ENCODE measurements at places on chromosomes 4 and X. TPM values are rescaled to one million over a fixed set of nuclear protein-coding genes. Genes with fewer than 3 reads are reported as not detected.

The WWC2 gene
- total RNA-seq = 1.5 TPM

DNA sequence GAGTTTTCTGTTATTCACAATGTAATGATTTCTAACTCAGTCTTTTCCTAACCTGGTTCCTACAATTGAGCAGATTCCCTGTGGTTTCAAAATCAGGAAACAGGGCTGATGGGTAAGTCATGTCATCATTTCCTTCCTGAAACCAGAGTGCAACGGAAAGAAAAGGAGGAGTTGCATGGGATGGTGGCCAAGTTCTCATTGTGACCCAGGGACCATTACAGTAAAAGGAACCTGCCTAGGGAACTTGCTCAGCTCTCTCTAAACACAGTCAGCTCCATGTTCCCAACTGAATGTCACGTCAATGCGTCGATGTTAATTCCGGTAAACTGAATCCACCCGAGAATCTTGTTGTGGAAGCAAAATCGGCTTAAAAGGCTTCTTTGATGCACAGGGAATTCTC lies 51.2 kb downstream of the LGI2 start:
- H3K4me1 ChIP-seq = no peaks in the 10 kb centered on the region
- DNase-seq = no peak
- H3K27ac ChIP-seq = no peak overlapping the region
- no peak overlapping the region for H3K4me3 ChIP-seq
- no peaks in the 10 kb centered on the region for H3K27me3 ChIP-seq
- no peaks in the 10 kb centered on the region for H3K36me3 ChIP-seq

GRCh38 chr4:38382520-38382919 lies 281.5 kb upstream of the KLF3 start:
- no peaks in the 10 kb centered on the region for H3K36me3 ChIP-seq
- H3K27ac ChIP-seq = no peak overlapping the region
- no peak for DNase-seq
- no peak overlapping the region for H3K4me3 ChIP-seq

GRCh38 chr4:3257556-3258482 lies 8.9 kb downstream of the MSANTD1 start:
- H3K4me3 ChIP-seq = no peak overlapping the region
- no peaks in the 10 kb centered on the region for H3K36me3 ChIP-seq
- H3K4me1 ChIP-seq = no peaks in the 10 kb centered on the region
- H3K27ac ChIP-seq = no peak overlapping the region
- peaks cover 3% of the 10 kb centered on the region for H3K27me3 ChIP-seq

GRCh38 chrX:135535077-135535940 lies 14.8 kb downstream of the INTS6L start:
- H3K27ac ChIP-seq = no peak overlapping the region
- no peaks in the 10 kb centered on the region for H3K36me3 ChIP-seq
- H3K4me3 ChIP-seq = no peak overlapping the region
- H3K4me1 ChIP-seq = peaks cover 3% of the 10 kb centered on the region
- DNase-seq = no peak

- DNase-seq = no peak
- no peaks in the 10 kb centered on the region for H3K4me1 ChIP-seq
- no peak overlapping the region for H3K4me3 ChIP-seq
- no peaks in the 10 kb centered on the region for H3K36me3 ChIP-seq
- no peaks in the 10 kb centered on the region for H3K27me3 ChIP-seq
These were observed 27.1 kb upstream of the GRPEL1 start for GRCh38 chr4:7094916-7095315.

GRCh38 chrX:106935175-106935574 lies 15.0 kb downstream of the CLDN2 start:
- no peaks in the 10 kb centered on the region for H3K4me1 ChIP-seq
- H3K27me3 ChIP-seq = no peaks in the 10 kb centered on the region
- H3K4me3 ChIP-seq = no peak overlapping the region
- no peak for DNase-seq
- no peak overlapping the region for H3K27ac ChIP-seq
- H3K36me3 ChIP-seq = no peaks in the 10 kb centered on the region

GRCh38 chrX:96407501-96407900 lies 277.1 kb upstream of the DIAPH2 start:
- H3K27me3 ChIP-seq = no peaks in the 10 kb centered on the region
- no peaks in the 10 kb centered on the region for H3K4me1 ChIP-seq
- no peak overlapping the region for H3K4me3 ChIP-seq
- H3K36me3 ChIP-seq = no peaks in the 10 kb centered on the region
- no peak overlapping the region for H3K27ac ChIP-seq

DNA sequence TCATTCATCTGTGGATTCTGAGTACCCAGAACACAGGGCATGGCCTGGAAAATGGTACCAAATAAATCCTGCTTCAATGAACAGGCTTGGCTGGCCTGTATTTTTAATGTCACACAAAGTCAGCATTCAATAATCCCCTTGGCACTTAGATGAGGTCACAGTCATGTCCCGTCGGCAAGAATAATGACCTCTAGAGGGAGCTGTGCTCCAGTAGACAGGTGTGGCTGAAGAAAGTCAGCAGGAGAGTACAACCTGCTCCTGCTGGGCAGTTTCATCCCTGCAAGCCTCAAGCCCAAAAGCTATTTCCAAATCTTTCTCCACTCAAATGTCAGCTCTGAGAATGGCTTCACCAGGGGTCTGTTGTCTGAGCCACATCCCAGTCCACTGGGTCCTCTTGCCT lies 404.0 kb upstream of the F9 start:
- no peaks in the 10 kb centered on the region for H3K4me1 ChIP-seq
- H3K27ac ChIP-seq = no peak overlapping the region
- no peaks in the 10 kb centered on the region for H3K27me3 ChIP-seq
- no peak for DNase-seq
- H3K4me3 ChIP-seq = no peak overlapping the region

- no peaks in the 10 kb centered on the region for H3K4me1 ChIP-seq
- H3K36me3 ChIP-seq = no peaks in the 10 kb centered on the region
- no peak for DNase-seq
- no peak overlapping the region for H3K27ac ChIP-seq
- no peak overlapping the region for H3K4me3 ChIP-seq
These were observed 163.9 kb upstream of the SLC7A11 start for GRCh38 chr4:138405934-138406567.

- H3K27me3 ChIP-seq = no peaks in the 10 kb centered on the region
- no peaks in the 10 kb centered on the region for H3K36me3 ChIP-seq
- H3K27ac ChIP-seq = no peak overlapping the region
- no peaks in the 10 kb centered on the region for H3K4me1 ChIP-seq
- H3K4me3 ChIP-seq = no peak overlapping the region
These were observed 133.8 kb upstream of the NKX1-1 start for GRCh38 chr4:1539859-1540600.
